ENCODE measurements at places on chromosomes 11 and 22.

DNA sequence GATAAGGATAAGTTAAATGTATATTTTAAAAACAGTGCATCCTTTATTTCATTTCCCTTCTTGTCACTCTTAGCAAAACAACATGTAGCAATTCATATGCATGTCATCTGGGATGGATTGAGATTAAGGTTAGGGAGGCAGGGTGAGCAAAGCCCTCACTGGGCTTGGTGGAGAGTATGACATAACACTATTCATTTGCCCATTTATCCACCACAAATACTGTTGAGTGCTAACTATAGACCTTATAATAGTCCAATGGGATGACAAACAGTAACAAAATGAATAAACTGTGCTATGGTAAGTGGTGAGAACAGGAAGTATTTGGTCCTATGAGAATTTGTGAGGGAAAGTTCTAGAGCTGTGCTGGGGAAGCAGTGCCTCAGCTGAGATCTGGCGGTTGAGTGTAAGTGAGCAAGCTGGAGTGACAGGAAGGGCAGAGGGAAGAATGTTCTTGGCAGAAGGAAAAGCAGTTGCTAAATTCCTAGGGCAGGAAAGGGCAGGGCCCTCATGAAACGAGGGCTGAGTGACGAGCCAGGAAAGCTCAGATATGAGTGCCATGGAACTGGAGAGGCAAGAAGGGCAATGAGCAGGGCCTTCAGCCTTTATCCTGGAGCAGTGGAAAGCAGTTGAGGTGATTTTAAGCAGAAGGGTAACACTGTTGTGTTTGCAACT is 6.7 kb downstream of the HSD17B12 start:
- no peak for DNase-seq

DNA sequence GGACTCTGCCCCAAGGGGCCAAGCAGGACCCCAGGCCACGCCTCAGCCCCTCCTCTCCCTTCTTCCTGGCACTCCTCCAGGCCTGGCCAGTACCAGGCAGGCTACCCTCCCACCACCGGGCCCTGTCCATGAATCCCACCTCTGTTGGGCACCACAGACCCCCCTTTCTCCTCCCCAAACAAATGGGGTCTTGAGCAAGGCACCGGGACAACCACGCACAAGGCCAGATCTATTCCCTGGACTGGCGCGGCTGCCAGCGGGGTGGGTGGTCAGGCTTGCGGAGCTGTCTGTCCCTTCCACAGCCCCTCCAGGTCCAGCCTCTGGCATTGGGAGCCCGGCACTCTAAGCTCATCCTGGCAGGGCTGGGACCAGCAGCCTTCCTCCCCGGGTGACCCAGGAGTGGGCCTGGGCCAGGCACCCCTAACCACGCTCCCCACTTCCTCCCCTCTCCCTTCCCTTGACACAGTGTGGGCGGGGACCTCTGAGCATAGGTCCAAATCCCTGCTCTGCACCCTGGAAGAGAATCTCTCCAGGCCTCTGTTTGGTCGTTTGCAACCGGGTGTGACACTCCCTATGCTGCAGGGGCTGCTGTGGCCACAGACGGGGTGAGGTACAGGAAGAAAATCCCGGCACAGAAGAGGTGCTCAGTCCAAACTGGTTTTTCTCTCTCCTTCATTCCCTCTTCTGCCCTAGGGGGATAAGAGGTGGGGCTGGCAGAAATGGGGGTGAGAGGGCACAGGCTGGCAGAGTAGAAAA is 14.6 kb downstream of the ELFN2 start:
- no peak for DNase-seq

- peak; percentile 32 for DNase-seq
These were observed at the start of gene TMA7B for GRCh38 chr22:39959640-39960447. Gene TMA7B (plus strand): TSS chr22:39960397. CDS start chr22:39964375, 3,978 bp downstream.

GRCh38 chr11:83403691-83404389 is 117.7 kb upstream of the CCDC90B start:
- no peak for DNase-seq

- DNase-seq: no peak
These were observed at the start of gene MOB2 for GRCh38 chr11:1486054-1486825. Gene MOB2 (minus strand): TSS chr11:1486779. CDS start chr11:1486556, 223 bp downstream.

GRCh38 chr11:29318134-29318845 is 698.5 kb downstream of the KCNA4 start:
- no peak for DNase-seq

DNA sequence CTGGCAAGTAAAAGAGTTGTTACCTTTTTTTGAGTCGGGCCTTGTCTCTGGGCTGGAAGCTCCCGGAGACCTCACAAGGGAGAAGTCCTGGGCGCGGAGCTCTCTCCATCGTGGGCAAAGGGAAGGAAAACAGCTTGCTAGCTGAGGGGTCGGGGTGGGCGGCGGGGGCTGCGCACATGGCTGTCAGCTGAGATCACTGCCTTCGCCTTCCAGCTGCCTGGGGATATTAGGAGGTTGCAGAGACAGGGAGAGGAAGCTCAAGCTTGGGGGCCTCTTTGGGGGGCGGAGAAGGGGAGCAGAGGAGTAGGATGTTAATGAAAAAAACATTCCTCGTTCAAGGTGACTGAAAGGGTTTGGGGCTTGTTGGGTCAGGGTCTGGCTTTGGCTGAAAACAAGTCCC is 49.2 kb upstream of the ALX4 start:
- no peak for DNase-seq

DNA sequence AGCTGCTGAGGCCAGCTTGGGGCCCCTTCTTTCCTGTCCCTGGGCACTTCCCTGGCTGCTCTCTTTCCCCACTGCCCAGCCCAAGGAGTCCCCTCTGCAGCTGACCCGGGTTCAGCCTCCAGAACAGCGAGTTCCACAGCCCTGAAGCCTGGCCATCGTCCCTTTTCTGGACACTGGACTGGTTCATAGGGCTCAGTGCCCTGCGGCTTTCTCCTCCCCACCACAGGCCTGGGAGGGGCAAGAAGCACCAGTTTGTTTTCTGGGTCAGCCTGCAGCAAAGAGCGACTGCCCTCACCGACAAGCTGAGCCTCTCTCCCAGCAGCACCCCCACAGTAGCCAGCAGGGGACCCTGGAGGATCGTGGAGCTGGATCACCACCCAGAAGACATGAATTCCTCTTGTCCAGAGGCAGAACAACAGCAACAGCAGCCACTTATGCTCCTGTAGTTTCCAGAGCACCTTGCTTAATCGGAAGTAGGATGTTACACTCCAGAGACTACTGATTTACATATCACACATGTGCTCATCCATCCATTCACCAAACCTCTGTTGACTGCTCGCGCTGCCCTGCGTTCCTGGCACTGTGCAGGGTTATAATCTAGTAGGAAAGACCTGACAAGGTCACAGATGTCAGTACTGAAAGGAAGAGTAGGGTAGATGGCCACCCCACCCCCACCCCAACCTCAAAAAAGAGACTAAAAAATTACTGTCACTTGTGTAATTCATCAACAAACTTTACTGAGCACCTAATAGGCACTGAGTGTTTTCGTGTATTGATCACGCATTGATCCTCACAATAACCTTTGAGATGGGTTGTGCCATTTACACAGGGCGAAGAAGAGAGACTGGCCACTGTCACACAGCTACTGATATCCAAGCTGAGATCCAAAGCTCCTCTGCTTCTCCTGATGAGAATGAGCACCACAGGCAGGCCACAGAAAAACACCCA is 13.0 kb upstream of the CXCR5 start:
- no peak for DNase-seq

GRCh38 chr11:69215784-69216415 is 60.2 kb downstream of the SMIM38 start:
- DNase-seq: no peak

DNA sequence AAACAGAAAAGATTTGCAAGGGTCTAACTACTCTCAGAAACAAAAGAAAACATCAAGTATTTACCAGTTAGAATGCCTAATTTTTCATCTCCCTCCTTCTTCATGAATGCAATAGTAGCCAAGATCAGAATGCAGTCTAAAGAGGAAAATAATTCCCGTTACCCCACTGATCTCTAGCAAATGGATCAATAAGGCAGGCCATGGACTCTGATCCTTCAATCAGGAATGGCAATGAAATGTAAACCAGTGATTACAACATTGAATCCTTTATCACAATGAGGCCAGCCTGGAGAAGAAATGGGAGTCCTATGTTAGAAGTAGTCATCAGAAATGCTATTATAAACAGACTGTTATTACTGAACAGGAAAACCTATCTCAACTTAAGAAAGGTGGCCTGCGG is 106.6 kb downstream of the APOL5 start:
- DNase-seq: no peak

DNA sequence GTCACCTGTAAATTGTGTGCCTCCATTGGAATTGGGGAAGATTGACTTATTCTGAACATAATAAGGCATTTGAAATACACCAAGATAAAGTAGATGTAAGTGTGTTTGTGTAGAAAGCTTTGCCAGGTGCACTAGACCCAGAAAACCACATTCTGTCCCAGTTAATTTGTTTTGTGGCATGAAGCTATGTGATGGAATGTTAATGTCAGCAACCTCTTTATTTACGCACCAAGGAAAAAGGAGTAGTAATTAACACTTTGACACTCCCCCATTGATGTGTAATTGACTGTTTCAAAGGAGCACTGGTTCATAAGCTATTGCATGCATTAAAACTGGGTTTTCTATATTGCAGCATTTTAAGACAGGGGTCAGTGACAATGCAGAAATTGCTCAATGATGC is 14.3 kb downstream of the EIF3M start:
- DNase-seq: no peak

GRCh38 chr22:19121631-19122142 is 525 bp downstream of the DGCR2 start:
- peak; percentile 41 for DNase-seq

DNA sequence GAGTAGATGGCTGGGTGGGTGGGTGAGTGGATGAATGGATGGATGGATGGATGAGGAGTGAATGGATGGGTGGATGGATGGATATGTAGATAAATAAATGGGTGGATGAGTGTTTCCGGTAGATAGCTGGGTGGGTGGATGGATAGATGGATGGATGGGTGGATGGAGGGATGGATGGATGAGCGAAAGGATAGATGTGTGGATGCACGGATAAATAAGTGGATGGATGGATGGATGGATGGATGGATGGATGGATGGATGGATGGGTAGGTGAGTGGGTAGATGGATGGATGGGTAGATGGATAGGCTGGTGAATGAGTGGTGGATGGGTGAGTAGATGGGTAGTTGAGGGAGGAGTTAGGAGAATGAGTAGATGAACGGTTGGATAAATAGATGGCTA is 349.3 kb downstream of the MN1 start:
- no peak for DNase-seq

GRCh38 chr11:16925561-16926065 is 88.6 kb downstream of the PLEKHA7 start:
- DNase-seq: peak; percentile 4

- DNase-seq: no peak
These were observed 64.0 kb downstream of the KCNQ1 start for GRCh38 chr11:2508793-2509192.

- DNase-seq: no peak
These were observed 73.9 kb downstream of the LRRC32 start for GRCh38 chr11:76596652-76597051.

DNA sequence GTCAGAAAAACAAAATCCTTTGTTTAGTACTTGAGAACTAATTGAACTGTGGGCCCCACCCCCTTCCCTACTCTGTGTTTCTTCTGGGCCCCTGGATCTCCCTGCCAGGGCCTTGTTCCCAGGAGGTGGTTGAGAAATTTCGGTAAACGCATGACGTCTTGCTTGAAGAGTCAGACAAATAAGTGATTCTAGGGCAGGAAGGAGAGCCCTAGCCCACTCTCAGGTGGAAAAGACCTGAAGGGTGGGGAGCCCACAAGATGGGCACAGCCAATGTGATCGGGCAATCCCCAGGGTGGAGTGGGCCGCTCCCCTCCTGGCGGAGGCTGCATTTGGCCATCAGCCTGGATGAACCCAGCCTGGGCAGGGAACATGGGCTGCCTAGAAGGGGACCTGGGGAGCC is 16.8 kb upstream of the P2RY2 start:
- no peak for DNase-seq

DNA sequence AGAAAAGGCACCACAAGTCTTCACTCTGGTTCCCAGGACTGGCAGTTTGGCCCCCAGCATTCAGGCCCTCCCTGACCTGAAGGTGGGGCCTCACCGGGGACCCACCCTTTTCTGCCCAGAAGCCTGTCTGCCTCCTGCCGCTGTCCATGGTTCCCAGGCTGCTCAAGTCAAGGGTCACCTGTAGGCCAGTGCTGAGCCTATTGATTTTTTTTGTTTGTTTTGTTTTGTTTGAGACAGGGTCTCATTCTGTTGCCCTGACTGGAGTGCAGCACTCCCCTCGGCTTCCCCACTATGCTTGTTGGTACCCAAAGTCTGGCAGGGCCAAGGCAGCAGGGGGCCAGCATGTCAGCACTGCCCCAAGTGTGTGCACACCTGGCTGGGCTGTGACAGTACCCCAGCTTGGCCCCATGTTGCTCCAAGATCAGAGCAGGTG is 11.0 kb upstream of the MED17 start:
- DNase-seq: no peak

- no peak for DNase-seq
These were observed 183.2 kb downstream of the GRIK4 start for GRCh38 chr11:120694726-120695125.

- DNase-seq: no peak
These were observed 757.5 kb downstream of the NTM start for GRCh38 chr11:132127900-132128288.

GRCh38 chr11:76689313-76690260 is 19.0 kb upstream of the LRRC32 start:
- no peak for DNase-seq

DNA sequence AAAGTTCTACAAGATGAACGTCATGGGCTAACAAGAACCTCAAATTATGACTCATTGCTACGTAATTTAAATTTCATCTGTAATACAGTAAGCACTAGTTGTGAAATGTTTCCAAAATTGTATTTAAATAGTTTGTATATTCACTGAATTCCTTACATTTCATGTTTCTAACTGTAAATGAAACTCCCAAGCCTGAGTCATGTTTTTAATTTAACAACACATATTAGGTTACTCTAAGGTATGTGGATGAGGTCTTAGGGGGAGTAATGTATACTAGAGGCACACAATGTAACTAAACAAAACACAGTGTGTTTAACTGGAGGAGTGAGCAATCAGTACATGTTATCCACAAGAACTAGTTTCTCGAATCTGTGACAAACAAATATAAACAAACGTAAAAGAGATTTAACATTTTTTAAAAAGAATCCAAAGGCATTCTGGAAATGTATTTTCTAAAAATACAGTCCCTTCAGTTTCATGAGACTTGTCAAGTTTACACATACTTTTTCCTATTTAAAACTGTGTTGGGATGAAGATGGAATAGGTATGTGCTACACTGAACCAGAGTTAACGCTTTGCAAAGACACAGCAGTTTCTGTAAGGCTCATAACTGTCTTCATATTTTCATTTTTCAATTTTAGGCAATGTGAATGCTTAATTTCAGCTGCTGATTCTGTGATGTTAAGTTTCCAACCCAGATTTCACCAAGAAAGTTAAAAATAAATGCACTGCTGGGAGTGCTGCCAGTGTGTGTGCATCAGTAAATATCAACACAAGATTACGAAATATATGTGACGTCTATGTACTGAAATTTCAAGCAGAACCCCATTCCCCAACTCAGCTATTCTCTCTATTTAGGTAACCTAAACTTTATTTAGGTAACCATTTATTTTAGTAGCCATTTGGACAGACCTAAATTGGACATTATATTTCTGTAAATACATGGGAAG is 52.6 kb downstream of the PITPNB start:
- no peak for DNase-seq

GRCh38 chr11:45994371-45995341 is 72.2 kb downstream of the LARGE2 start:
- no peak for DNase-seq

GRCh38 chr22:39123751-39124581 is 26.9 kb downstream of the APOBEC3H start:
- no peak for DNase-seq

- peak; percentile 26 for DNase-seq
These were observed 141.2 kb upstream of the TIMP3 start for GRCh38 chr22:32660292-32660691.

Data from activated CD4-positive, alpha-beta T cell treated with anti-CD3 and anti-CD28 coated beads for 4 hours (primary cell).